ENCODE measurements at places on chromosomes 3 and 15.

DNA sequence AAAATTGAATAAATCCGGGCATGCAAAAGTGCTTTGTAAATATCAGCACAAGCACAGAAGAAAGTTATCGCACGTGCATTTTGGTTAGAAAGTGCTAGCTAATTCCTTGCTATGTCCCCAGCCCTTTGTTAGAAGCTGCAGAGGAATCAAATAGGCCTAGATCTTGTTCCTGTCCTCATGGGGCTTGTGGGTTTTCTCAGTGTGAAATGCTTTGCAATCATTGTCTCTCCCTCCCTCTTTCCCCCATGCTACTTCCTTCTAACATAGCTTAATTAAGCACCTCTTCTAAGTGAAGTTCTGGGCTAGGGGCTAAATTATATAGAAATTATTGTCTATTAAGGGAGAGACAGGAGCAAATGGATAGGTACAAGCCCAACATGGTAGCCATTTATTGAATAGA lies 271.7 kb downstream of the RPLP1 start:
- DNase-seq = no peak

DNA sequence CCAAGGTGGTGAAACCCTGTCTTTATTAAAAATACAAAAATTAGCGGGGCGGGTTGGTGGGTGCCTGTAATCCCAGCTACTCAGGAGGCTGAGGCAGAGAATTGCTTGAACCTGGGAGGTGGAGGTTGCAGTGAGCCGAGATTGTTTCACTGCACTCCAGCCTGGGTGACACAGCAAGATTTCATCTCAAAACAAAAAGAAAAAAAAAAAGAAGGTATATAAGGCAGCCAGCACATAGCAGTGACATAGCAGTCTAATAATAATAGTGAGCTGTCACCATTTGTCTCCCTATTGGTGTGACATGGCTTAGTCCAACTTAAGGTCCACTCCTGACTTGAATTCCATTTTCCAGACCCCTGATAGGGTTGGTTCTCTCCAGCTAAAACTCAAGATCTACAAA lies 8.8 kb upstream of the LACTB start:
- no peak for DNase-seq

GRCh38 chr15:101675015-101675414 lies 22.8 kb upstream of the TM2D3 start:
- DNase-seq = peak; percentile 95

DNA sequence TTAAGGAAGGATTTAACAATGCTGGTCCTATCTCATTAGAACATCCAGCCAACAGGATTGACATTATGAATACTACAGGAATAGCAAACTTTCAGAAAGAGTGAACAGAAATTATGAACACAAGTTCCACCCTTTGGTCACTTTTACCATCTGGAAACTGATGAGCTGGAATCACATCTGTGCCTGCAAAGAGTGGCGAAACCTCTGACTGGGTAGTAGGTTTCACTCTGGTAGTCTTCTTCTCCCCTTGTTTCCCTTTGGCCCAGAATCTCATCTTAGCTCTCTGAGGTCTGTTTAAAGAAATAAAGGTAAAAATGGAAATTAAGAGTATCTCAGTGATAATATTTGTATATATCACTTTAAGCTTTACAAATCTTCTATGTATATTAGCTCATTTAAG lies 73.1 kb downstream of the NR2E3 start:
- no peak for DNase-seq

Measured in brain microvascular endothelial cell (primary cell).